ENCODE measurements at places on chromosomes 7 and 10.

GRCh38 chr10:34723750-34724149, 91.3 kb downstream of the PARD3 start:
- no peak for DNase-seq

DNA sequence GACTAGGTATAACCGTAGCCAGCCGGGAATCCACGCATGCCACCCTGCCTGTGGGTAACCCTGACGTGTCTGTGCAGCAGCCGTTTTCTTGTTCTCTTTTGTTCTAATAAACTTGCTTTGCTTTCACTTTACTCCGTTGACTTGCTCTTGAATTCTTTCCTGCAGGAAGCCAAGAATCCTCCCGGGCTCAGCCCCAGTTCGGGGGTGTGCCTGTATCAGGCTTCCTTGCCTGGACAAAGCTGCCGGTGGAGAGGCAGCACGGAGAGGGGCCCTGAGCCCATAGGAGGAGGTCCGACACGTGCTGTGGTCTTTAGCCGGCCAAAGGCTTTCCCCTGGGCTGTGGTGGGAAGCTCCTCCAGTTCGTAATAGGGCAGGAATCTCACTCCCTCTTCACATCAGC, 256.5 kb upstream of the PPP2R2D start:
- DNase-seq = no peak

GRCh38 chr7:70116867-70117266, 518.6 kb downstream of the AUTS2 start:
- DNase-seq = no peak

- DNase-seq = no peak
Measured at GRCh38 chr7:65475734-65476319, 102.2 kb downstream of the ZNF92 start.

- DNase-seq = no peak
Measured at GRCh38 chr7:142790056-142790455, 19.3 kb downstream of the PRSS2 start.
